ENCODE measurements at places on chromosomes 13 and 19. TPM values are rescaled to one million over a fixed set of nuclear protein-coding genes. Genes with fewer than 3 reads are reported as not detected.
A peak's percentile ranks its signal among the peaks of the same experiment; 100 is the strongest.

DNA sequence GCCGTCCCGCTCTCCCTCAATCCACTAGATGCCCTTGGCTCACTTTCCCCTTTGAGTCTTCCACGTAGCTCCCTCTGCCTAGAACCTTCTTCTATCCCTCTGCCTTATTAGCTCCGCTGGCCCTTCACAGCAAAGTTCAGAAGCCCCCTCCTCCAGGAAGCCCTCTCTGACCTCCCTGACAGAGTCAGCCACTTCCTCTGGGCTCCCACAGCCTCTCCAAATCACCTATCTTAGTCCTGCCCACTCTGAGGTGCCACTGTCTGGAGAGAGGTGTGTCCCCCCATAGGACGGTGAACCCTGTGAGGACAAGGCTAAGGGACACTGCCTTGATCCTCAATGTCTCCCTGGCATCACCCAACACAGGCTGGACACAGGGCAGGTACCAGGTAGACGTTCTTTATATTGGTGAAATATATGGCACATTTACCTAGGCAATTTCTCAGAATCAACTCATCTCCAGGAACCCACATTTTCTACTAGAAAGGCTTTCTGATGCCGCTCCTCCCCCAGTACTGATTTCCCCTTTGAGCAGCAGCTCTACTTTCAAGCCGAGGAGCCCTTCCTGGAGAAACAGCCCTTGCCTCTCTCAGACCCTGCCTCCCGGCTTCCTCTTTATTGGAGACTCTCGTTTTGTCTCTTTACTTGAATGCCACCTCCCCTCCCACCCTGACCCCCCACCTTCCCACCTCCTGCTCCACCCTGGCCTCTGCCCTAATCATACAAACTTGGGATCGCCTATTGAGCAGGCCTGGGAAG is 3.4 kb upstream of the TGFB1 start:
- H3K4me1 ChIP-seq = peaks cover 17% of the 10 kb centered on the region
- H3K27ac ChIP-seq = peak overlapping the region; percentile 41
- no peak overlapping the region for H3K4me3 ChIP-seq
- H3K27me3 ChIP-seq = no peaks in the 10 kb centered on the region
- H3K36me3 ChIP-seq = peaks cover 7% of the 10 kb centered on the region

- no peaks in the 10 kb centered on the region for H3K36me3 ChIP-seq
- H3K27ac ChIP-seq = no peak overlapping the region
- DNase-seq = no peak
- H3K4me3 ChIP-seq = no peak overlapping the region
- peaks cover 17% of the 10 kb centered on the region for H3K27me3 ChIP-seq
Observed at GRCh38 chr19:40471111-40471510, 4.3 kb downstream of the SPTBN4 start.

DNA sequence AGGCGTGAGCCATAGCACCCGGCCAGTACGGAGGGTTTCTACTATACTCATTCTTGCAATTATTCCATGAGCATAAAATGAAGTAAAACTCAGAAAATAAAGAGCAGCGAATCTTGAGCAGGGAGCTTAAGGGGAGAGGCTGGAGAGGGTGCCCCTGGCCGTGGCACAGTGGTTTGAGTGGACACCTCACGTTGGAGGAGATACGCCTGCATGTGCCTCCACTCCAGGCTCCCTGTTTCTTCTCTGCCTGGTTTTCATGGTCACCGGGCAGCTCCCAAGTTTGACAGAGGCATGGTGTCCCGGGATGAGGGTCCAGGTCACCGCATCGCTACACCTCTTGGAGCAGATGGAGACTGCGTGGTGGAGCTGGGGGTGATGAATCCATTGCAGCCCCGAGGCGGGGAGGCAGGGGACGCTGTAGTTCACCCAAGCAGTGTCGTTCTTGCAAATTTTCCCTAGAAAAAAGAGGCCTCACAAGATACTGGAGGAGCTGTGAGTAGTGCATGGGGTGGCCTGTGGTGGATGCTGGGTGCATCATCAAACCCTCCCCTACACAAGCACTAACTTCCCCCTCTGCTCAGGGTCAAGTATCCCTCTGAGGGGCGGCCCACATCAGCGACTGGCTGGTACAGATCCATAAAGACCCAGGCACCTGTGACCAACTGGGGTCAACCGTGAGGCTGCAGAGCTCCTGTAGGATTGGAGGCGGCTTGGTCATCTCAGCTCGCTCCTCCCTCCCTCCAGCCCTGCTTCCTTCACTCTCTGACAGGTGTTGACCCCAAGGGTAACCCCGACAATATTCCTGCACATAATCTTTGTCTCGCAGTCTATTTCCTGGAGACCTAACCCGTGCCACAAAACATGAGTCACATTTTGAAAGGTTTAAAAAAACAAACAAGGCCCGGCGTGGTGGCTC is 3.6 kb upstream of the MIER2 start:
- no peak for DNase-seq
- peaks cover 4% of the 10 kb centered on the region for H3K36me3 ChIP-seq
- no peak overlapping the region for H3K4me3 ChIP-seq
- H3K27me3 ChIP-seq = no peaks in the 10 kb centered on the region

DNA sequence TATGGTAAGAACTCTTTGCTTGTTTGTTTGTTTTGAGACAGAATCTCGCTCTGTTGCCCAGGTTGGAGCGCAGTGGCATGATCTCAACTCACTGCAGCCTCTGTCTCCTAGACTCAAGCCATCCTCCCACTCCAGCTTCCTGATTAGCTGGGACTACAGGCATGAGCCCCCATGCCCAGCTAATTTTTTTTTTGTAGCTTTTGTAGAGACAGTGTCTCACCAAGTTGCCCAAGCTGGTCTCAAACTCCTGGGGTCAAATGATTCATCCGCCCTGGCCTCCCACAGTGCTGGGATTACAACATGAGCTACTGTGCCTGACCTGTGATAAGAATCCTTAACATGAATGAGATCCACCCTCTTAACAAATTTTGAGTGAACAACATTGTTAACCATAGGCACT is 183.9 kb upstream of the TSHZ3 start:
- no peak overlapping the region for H3K4me3 ChIP-seq
- no peak overlapping the region for H3K27ac ChIP-seq
- no peaks in the 10 kb centered on the region for H3K27me3 ChIP-seq
- H3K4me1 ChIP-seq = no peaks in the 10 kb centered on the region

- no peaks in the 10 kb centered on the region for H3K4me1 ChIP-seq
- no peak overlapping the region for H3K27ac ChIP-seq
- DNase-seq = no peak
- H3K27me3 ChIP-seq = peaks cover 53% of the 10 kb centered on the region
- no peaks in the 10 kb centered on the region for H3K36me3 ChIP-seq
- no peak overlapping the region for H3K4me3 ChIP-seq
Observed at GRCh38 chr19:39645800-39646411, 9.8 kb upstream of the LGALS16 start.

DNA sequence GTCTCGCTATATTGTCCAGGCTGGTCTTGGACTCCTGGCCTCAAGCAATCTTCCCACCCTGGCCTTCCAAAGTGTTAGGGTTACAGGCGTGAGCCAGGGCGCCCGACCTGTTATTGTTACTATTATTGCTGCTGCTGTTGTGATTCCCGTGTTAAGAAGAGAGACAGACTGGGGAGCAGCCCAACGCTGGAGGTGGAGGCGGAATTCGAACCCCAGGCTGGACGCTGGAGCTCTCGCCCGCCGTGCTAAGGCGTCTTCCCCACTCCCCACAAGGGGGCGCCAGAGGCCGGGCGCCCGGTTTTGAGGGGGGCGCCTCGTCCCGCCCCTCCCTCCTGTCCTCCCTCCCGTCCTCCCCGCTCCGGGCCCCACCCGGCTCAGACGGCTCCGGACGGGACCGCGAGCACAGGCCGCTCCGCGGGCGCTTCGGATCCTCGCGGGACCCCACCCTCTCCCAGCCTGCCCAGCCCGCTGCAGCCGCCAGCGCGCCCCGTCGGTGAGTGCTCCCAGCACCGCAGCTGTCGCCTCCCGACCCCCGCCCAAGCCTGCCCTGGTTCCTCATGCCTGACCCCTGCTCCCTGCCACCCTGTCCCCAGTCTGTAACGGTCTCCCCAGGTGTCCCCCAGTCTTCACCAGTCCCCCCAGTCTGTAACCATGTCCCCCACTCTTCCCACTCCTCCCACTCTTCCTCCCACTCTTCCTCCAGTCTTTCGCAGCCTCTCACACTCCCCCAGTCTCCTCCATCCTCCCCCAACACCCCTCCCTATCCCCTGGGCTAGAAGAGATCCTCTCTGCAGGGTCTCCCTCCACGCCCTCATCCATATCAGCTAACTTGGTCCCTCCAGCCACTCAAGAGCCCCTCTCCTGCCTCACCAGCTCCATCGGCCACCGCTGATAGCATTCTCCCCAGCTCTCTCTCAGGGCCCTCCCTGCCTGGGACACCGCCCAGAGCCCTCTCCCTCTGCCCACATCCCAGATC is at the start of gene EHD2:
Gene EHD2, plus strand, starts transcription at position 377 of the 976 bp plus-strand sequence. CDS start 3,191 bp downstream, outside the sequence.
- H3K27ac ChIP-seq = no peak within 1 kb of the TSS
- no peaks in the 10 kb centered on the region for H3K36me3 ChIP-seq
- DNase-seq = no peak
- peaks cover 32% of the 10 kb centered on the region for H3K27me3 ChIP-seq

GRCh38 chr13:108959234-108959633 is 329.8 kb downstream of the MYO16 start:
- H3K27me3 ChIP-seq = peaks cover 8% of the 10 kb centered on the region
- no peaks in the 10 kb centered on the region for H3K36me3 ChIP-seq
- no peak overlapping the region for H3K4me3 ChIP-seq
- no peaks in the 10 kb centered on the region for H3K4me1 ChIP-seq

DNA sequence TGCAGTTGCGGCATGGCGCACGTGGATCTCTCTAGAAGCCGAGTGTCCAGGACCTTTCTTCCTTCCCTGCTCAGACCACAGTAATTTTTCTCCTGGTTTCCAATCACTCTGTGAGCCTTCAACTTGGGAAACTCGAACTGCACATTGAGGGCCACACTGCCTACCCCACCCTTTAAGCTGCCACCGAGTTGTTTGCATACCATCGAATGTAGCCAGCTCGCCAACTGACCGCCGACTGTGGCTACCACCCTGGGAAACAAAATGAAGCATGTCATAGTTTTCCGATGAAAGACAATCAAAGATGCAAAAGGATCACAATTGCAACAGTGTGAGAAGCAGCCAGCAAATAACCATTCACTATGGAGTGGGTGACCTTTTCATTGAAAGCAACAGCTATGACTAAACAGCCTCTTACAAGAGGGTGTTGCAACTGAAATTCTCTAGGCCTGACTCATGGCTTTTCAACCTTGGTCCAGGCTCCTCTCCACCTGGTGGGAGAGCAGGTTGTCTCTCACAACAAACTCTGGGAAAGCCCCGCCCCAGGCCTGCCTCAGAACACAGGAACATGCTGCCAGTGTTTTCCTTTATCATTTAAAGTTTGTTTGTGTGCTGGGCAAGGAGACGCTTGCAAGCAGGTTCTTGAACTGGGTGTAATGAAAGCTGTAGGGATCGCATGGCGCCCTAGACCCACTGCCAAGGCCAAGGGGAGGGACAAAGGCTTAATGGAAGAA is 141.7 kb upstream of the SERP2 start:
- H3K4me3 ChIP-seq = no peak overlapping the region
- H3K27me3 ChIP-seq = peaks cover 6% of the 10 kb centered on the region
- H3K36me3 ChIP-seq = no peaks in the 10 kb centered on the region
- no peak for DNase-seq
- H3K27ac ChIP-seq = no peak overlapping the region

DNA sequence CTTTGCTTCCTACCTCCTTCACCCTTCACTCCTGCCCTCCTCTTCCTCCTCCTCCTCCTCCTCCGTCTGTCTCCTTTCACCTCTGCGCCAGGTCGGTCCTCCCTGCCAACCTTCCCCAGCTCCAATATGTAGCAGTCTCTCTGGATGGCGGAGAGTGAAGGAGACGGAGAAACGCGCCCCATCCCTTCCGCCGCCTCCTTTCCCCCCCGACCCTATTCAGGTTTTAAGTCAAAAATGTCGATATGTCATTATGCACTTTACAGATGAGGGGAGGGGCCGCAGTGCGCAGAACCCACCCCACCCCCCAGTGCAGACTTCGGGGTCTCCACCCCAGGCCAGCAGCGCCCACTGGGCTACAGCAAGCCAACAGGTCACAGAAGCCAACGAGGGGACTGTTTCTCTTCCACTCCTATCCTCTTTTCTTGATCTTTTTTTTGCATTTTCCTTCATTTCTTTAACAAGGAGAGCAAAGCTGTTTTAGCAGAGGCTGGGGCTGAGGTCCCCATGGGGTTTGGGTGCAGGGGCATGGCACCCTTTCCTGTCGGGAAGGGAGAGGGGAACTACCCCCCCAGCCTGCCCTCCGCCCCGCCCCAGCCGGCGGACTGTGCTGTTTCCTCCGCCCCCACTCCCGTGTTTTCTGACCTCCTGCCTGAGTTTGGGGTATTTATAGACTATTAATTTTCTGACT is 9.2 kb downstream of the MIDN start:
- no peak for DNase-seq
- peak overlapping the region; percentile 98 for H3K27ac ChIP-seq
- peaks cover 72% of the 10 kb centered on the region for H3K4me1 ChIP-seq

DNA sequence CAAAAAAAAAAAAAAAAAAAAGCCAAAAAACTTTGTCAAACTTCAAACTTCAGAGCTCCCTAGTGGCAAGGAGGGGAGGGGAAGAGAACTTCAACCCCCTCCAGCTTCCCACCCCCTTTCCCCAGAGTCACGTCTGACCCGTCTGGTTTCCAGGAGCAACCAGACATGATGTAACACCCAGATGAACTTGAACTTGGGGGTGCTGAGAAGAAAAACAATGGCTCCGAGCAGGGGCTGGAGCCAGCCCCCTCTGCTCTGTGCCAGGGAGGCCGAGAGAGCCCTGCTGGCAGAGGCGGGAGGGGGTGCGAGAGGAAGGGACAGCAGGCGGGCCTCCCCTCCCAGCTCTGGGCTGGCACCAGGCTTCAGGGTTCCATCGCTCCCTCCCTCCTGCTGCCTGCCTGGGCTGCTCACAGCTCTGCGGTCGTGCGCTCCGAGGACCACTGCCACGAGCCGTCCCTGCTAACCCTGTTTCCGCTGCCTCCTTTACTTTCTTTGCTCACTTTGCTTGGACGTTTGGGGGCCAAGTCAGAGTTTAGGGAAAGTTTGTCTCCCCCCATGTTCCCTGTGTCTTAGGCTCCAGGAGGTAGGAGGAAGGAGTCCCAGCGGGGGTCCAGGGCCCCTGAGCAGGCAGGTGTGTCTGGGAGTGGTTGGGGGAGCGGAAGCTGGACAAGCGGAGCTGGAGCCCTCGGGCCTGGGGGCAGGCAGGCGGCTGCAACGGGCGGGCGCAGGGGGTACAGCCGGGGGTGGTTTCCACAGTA is 11.1 kb downstream of the LYL1 start:
- H3K4me1 ChIP-seq = peaks cover 25% of the 10 kb centered on the region
- no peak overlapping the region for H3K27ac ChIP-seq
- H3K36me3 ChIP-seq = peaks cover 2% of the 10 kb centered on the region

The HSD17B14 gene
- 2.6 TPM for total RNA-seq

The ZNF45 gene
- total RNA-seq = 19.1 TPM
